Muscle of arm (tissue), 14 donors: ENCODE measurements at places on chromosomes 12 and 14. TPM values are rescaled to one million over a fixed set of nuclear protein-coding genes. Genes with fewer than 3 reads are reported as not detected.

DNA sequence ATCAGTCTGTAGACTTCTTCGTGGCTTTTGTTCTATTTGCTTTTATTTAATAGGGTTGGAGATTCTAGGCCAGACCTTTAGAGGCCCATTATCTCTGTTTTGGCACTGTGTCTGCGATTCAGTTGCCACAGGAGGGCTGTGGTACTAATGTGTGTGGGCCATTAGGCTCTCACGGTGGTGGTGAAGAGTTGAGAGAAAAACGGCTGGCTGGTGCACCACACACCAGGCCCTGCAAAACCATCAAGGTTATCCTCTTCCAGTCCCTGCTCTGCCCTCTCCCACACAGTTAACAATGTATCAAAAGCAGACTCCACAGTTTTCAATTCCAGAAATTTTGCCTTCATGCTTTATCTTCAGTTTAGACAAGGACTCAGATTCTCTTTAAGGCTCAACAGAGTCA lies 97.7 kb downstream of the MYF5 start:
- DNase-seq, result no peak

GRCh38 chr12:46107591-46107990 lies 117.2 kb upstream of the SCAF11 start:
- DNase-seq, result no peak

DNA sequence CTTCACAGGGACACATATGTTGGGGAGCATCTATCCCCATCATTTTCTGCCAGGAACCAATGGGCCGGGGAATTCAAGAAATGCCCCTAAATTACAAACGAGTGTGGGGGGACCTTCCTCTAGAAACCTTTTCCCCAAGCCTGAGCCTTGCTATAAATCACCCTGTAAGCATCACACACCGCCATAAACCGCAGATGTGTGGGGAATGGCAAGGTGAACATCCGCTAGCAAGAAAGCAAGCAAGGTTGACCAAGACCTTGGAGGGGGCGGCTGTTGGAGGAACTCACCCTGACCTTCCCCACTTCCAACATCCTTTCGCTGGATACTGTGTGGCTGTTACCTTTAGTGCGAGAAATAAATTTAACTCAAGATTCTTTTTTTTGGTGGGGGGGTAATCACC lies 693.3 kb upstream of the TBX3 start:
- no peak for DNase-seq

The HRK gene
- 0.68 TPM for polyA plus RNA-seq

DNA sequence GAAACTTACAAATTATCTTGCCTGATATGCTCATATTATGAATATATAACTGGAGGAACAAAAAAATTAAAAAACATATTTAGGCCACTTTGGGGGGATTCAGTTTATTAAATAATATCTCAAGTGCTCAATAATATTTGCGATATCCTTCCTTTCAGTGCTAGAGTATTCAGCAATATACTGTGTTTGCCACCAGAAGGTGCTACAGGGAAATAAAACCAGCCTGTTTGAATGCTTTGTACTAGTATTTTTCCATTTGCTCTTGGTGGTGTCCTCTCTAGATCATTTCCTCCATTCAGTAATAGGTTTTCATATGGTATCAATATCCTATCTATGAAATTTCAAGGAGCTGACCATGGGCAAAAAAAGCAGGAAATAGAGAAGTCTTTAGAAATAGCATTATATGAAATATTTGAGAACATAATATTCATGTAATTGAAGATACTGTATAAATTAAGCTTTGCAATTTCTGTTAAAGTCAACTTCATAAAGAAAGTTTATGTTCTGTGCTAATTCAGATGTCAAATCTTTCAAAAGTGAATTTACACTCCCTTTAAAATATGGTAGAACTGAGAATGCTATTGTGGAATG lies 106.2 kb upstream of the NAV3 start:
- peak; percentile 50 for DNase-seq

The CLEC14A gene
- 22.0 TPM for polyA plus RNA-seq

DNA sequence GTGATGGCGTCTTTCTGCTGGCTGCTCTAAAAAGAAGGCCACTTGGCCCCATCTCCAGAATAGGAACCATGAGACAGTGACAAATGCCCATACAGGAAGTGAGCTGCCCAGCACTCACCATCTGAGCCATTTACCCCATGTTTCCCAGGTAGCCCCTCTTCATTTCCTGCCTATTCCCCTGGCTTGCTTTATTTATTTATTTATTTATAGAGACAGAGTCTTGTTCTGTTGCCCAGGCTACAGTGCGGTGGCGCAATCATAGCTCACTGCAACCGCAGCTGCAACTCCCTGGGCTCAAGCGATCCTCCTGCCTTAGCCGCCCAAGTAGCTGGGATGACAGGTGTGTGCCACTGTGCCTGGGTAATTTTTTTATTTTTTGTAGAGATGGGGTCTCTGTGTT lies 71.2 kb downstream of the RIN3 start:
- DNase-seq, result no peak

The AQP6 gene
- polyA plus RNA-seq, result 0.08 TPM

DNA sequence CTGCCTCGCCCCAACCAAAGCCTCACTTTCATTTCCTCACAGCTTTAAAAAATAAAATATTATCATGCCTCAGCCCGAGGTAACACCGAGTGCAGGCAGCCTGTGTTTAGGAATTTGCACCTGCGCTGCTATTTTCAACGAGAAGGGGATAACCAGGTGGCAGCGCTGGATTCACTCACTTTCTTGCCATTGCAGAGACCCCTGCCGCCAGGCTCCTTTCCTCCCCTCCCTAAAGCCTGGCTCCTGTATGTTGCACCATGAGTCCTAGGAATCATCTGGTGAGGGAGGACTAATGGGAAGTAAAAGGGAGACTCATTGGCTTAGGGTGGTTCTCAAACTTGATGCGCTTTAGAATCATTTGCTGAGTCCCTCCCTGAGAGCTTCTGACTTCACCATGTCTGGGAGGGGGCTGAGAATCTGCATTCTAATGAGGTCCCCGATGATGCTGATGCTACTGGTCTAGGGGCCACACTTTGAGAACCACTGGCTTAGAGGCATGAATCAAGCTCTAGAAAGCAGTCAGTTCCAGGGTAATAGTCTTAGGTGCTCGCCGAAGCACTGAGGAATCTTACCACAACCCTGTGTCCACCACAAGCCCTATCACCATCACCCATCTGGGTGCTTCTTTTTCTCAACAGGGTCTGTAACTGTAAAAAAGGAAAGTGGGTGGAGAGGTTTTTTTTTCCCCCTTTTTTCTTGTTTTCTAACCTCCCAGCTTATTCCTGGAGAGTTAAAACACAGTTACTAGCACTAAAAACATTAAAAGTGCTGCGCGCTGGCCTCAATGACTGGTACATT lies 83.8 kb downstream of the SLC38A1 start:
- no peak for DNase-seq

GRCh38 chr12:121578230-121579189 lies 2.3 kb downstream of the KDM2B start:
- no peak for DNase-seq

- no peak for DNase-seq
Measured at GRCh38 chr12:43921666-43922337, 85.9 kb downstream of the TMEM117 start.

The NUAK1 gene
- 14.3 TPM for polyA plus RNA-seq

The NEDD8 gene
- 209 TPM for polyA plus RNA-seq

DNA sequence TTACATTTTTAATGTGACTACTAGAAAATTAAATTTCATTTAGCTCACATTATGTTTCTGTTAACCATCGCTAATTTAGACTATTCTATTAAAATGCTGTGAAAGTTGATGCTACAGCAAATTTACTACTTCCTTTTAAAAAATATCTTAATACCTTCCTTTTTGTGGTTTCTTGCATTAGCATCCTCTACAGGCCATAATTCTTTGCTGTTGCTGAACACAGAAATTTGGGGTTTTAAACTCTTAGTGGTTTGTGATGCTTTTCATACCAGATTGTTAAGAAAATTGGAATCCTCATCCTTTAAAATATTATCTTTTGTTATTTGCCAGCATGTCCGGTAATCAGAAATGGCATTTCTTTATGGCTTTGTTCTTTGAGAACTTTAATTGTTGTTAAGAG lies 18.1 kb downstream of the WNK1 start:
- no peak for DNase-seq

- no peak for DNase-seq
Measured at GRCh38 chr14:106269029-106269428, 742.6 kb downstream of the TMEM121 start.

DNA sequence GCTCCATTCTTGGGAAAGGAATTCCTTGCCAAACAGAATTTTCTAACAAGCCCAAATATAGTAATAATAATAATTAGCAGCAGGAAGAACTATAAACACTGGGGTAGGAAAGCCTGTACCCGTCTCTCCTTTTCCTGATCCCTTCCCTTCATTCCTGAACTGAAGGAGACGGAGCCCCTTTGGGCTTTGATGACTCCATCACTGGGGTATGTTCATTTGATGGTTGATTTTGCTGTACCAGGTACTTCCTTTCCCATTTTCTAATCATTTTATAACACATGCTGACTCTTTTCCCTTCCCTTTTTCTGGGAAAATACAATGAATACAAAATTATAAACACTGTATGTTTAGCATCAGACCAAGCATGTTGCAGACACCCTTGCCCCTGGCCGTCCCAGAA lies 3.6 kb upstream of the RCOR1 start:
- no peak for DNase-seq

The IKZF4 gene
- polyA plus RNA-seq, result 9.2 TPM

DNA sequence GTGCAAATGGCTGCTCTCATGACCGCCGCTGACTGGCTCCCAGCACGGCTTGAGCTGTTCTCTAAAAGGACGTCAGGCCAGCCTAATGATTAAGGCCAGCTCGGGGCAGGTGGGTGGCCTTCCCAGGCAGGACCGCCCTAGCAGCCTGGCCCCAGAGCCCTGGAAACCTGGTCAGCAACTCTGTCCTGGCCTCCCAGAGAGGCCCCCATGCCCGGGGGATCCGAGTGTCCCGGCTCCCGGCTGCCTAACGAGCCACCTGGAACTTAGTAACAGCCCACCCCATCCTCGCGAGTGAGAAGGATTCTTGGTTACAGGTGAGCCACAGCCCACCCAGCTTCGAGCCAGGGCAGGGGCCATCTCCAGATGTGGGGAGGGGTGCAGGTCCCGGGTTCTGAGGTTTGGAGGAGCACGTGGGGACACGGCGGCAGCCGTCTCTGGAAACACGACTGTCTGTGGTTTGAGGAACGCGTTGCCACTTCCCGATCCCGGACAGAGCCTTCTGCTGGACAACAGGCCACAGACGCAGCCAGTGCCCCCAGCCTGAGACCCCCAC lies 73.8 kb upstream of the FBRSL1 start:
- DNase-seq, result no peak

GRCh38 chr12:92871116-92871515 lies 58.0 kb downstream of the EEA1 start:
- peak; percentile 12 for DNase-seq

- no peak for DNase-seq
Measured at GRCh38 chr12:121783766-121784165, 9.7 kb downstream of the RHOF start.

The LRIG3 gene
- 80.9 TPM for polyA plus RNA-seq

DNA sequence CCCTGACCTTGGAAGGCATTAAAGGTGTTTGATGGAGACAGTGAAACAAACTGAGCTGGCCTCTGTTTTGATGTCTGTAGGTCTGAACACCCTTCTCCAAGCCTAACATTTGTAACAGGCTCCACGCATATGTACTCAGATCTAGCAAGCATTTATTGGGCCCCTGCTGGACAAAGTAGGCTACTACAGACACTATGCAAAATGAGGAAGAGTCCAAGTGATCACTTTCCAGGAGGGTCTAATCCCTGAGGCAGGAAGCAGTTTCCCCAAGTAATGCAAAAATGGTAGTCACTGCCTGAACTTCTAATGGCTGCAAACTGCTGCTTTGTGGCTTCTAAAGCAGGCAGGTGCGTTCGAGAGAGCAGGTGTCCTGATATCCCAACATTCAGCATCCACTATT lies 405.8 kb downstream of the MED13L start:
- DNase-seq, result no peak
